ENCODE measurements at places on chromosomes 4 and X. TPM values are rescaled to one million over a fixed set of nuclear protein-coding genes. Genes with fewer than 3 reads are reported as not detected.
A peak's percentile ranks its signal among the peaks of the same experiment; 100 is the strongest.

- no peak for ATAC-seq
Measured at GRCh38 chrX:140501940-140502468, 2.9 kb downstream of the SOX3 start.

GRCh38 chr4:44872246-44872645 lies 145.9 kb upstream of the GNPDA2 start:
- no peak for ATAC-seq

DNA sequence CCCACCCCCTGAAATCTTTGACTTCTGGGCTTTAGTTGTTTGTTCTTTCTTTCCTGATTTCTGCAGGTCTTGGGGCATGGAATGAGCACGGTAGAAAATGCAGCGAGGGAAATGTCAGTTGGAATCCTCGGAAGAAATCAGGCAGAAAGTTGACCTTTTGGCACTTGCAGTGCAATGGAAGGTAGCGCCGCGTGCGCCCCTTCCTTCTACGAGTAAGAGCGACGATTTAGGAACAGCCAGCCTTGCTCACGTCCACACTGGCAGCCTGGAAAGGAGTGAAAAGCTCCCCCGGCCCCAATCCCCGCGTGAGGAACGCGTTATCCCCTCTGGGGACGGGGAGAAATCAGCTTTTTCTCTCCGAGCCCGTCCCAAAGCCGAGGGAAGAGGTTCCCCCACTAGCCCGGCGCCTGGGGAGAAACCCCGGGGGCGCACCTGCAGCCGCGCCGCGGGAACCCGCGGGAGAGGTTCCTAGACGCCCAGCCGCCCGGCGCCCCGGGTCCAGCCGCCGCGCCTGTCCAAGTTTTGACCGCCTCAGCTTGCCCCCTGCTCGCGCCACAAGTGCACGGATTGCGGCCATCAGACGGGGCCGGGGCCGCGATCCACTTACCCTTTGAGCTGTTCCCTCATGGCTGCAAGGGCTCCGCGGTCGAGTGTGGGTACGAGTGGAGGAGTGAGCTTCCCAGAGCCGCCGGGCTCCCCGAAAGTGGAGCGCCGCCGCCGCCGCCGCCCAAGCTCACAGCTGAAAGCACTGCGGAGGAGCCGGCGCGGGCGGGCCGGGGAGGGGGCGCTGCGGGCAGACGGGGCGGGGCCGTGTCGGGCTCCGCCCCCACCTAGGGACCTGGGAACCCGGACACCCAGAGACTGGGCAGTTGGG lies 194.6 kb upstream of the FTHL17 start:
- peak; percentile 65 for ATAC-seq

DNA sequence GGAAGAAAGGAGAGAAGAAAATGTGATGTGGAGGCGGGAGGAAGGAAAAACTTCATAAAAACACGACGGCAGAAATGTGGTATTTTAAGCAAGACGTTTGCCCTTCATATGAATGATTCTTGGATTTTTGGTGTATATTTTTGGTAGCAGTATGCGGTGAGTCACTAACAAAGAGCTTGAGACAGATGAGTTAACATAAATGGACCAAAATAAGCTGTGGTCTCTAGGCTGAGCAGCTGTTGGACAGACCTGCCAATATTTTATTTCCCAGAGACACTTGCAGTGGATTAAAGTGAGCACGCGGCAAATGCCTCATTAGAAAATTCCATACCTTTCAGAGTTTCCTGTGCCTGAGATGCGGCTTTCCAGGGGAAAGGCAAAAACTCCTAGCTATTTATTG lies 43.1 kb upstream of the RPS6KA3 start:
- ATAC-seq, result no peak

DNA sequence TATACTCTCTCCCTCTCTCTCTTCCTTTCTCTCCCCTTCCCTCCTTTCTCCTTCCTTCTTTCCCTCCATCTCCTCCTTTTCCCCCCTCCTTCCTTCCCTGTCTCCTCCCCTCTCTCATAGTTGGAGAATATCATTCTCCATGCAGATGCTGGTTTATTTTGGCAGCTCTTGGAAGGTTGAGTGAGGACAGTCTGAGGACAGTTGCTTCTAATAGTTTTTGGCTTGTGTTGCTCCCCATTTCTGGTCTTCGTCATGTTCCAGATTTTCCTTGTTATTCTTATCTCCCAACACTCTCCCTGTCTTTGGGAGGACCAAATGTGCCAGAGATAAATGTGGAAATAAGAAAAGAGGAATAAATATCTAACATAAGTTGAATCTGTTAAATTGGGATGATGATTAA lies 263.0 kb downstream of the FRMPD4 start:
- no peak for ATAC-seq

GRCh38 chr4:2363056-2363721 lies 55.3 kb downstream of the ZFYVE28 start:
- ATAC-seq, result no peak

DNA sequence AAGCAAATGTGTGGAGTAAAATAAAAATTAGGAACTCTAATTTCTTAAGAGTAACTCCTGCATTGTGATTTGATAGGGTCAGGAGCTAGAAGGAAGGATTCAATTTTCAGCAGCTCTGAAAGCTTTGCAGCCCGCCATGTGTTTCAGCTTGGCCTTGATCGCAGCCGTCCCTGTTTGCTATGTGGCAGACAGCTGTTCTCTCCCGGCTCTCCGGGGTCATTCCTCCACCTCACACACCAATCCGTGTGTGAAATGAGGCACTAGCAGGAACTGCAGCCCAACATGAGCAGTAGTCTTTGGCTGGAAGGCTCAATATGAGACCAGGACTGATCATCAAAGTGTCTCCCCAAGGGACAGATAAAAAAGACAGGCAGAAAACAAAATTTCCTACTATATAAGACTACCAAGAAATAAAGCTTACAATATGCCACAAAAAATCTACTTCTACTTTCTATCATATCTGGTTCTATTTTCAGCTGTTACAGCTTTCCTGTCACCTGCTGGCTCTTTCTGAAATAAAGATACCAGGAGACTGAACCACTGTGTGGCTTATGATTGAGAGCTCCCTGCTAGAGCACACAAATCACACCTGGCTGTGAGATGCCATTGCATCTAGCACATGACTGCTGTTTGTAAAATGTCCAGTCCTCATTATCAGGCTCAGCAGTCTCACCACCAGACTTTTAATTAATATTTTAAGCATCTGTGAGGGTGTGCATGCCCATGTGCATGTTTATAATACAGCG lies 44.1 kb upstream of the SEC24B start:
- ATAC-seq, result no peak

DNA sequence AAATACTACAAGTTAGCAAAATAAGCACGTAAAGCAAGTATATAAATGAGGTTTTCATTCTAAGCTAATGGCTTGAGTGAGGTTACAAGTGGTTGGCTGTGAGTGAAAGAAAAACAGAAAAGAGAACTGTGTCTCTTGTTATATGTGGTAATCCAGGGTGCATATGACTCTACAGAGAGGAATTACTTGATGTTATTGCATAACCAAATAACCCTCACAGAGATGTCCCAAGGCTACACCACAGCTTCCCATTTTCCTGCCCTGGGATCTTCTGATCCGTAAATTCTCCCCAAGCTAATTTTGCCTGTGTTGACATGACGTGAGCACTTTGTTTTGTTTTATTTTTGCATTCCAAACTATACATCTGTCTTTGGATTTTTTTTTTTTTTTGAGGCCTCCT lies 470.0 kb upstream of the INTU start:
- ATAC-seq, result no peak

- ATAC-seq, result peak; percentile 33
Measured at GRCh38 chr4:81030061-81030980, at the start of gene BMP3. TSS of gene BMP3 (plus strand) at chr4:81030708. CDS start at chr4:81031285, 577 bp downstream.

DNA sequence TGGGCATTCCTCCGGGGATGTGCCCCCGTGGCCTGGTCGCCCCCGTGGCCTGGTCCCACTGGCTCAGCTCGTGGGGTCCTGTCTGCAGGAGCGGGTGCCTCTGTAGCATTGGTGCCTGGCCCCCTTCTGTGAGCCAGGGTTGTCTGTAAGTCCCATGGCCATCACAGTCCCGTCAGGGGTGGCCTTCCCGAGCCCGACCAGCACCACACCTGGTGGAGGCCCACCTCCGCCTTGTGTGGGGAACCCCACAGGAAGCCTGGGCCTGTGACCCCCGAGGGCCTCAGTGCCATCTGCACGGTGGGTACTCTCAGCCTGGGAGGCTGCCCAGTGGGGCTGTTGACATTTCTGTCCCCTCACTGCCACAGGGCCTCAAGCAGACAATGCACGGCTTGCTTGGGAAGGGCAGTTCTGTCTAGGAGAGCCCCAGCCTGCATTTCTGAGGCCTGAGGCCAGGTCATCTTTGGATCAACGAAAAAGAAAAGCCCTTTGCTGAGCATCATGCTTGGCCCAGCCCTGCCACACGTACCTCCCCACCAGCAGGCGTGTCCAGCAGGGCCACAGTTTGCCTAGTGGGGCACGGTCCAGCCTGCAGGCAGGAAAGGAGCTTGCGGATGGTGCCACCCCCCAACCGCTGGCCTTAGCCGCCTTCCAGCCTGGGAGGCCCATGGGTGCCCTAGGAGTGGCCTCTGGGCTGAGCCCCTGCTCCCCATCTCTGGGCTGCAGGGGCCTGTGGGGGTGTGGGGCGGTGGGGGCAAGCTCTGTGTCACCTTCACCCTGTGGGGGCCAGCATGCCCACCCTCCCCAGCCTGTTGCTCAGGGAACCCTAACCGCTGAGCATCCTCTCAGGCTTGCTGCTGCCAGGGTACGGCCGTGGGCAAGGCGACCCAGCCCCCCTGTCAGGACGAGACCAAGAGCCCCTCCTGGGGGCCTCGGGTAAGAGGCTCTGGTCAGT lies 23.2 kb downstream of the NKX1-1 start:
- no peak for ATAC-seq

- ATAC-seq, result no peak
Measured at GRCh38 chr4:62881210-62881609, 1528.0 kb downstream of the TECRL start.

DNA sequence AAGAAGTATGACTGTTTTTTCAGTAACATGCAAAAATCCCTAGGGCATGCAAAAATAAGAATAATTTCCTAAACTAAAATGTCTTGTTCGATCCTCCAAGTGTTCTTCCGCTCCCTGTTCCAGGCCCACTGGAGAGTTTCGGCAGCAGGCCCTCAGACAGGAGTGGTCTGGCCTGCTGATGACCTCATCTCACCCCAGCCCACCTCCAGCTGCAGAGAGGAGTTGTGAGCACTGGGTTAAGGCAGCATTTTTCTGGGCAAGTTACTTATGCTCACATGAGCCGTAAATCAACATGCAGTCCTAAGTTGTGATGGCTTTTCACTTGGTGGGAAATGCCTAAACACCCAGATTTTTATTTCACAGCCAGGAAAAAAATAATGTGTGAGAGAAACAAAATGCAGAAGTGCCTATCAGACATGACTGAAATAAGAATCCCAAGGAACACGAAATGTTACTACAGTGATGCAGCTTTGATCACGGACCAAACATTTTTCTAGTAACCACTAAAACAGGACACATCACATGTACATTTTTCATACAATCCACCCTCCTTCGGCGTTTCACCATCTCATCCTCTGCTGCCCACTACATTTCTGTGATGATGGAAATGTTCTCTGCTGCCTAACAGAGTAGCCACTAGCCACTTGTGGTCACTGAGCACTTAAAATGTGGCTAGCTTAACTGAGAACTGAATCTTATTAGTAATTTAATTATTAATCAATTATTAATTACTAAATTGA lies 153.3 kb upstream of the TBL1X start:
- no peak for ATAC-seq

DNA sequence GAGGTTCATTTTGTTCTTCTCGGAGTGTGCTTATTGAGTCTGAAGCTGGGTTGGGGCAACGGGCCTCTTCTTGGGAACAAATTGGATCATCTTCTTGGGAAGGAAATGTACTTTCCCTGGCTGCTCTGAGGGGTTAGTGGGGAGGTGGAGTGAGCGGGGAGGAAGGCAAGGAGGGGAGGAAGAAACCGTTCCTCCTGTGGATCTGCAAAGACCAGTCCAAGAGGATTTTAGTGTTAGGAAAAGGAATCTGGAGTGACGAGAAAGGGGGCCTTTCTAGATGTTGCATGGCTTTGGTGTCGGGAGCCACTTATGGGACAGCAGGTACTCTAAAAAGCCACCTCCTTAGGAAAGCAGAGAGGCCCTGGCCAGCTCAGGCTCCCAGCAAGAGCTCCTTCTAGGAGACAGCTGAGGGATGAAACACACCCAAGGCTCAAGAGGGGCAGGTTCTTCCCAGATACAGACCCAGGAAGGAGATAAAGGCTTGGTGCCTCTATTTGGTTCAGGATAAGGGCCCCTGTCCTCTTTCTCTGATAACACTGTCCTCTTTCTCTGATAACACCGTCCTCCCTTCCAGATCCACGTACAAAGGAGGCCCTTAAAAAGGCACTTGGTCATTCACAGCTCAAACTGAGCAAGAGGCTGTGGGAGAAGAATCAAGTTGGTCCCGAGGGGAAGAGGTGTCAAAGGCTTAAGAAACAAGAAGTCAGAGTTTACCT lies 451 bp downstream of the SOD3 start:
- no peak for ATAC-seq

DNA sequence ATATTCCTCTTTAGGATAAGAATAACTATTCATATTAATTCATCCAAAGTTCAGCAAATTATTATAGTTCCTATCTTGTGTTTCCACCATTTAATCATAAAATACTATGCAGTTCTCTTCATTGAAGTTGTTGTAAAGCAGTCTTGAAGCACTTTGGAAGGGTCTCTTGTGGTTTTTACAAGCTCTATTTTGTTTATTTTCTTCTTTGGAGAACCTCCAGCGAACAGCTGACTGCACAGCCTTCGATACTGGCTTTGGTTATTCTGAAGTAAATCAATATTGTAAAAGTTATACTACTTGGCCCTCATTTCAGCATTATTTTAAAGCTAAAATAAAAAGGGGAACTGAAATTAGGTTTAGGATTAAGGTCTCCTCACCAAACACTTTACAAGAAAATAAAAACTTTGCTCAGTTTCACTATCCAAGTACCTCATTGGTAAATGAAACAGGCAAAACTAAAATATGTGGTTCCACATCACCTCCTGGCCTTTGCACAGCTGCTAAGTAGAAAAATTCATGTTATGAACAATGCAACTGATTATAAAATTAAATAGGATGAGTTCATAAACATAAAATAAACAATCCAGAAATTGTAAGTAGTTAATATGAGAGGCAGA lies 1629.2 kb upstream of the ADGRL3 start:
- ATAC-seq, result no peak

DNA sequence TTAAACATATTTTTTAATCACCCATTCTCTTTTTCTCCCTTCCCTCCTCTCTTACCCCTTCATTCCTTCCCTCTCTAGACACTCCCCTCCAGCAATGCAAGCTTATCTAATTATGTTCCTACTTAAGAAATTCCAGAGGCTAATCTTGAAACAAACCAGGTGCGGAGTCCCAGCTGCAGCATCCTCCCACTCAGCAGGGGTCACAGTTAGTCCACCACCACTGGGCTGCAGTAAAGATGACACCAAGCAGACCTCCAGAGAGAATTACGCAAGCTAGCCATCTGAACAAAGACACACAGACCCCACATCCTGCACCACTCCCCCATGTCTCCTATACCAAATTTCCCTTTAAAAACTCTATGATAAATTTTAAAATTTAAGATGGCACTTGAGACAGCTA lies 13.9 kb upstream of the SEC24B start:
- no peak for ATAC-seq

The ARHGAP4 gene
- 7.5 TPM for total RNA-seq

The COL4A6 gene
- total RNA-seq, result 3.1 TPM

The MAPK10 gene
- total RNA-seq, result 4.3 TPM

The CXorf38 gene
- total RNA-seq, result 6.0 TPM

The CSAG3 gene
- not detected for total RNA-seq

The FRG2 gene
- total RNA-seq, result not detected

The BMPR1B gene
- 0.24 TPM for total RNA-seq

The CENPE gene
- 14.1 TPM for total RNA-seq

The PPARGC1A gene
- 0.60 TPM for total RNA-seq

The RAB41 gene
- total RNA-seq, result not detected

The LONRF3 gene
- 0.16 TPM for total RNA-seq

The MXRA5 gene
- total RNA-seq, result 3.9 TPM

Measured in esophagus mucosa (tissue), 1 donor.